ENCODE measurements at places on chromosomes 1 and 21.

DNA sequence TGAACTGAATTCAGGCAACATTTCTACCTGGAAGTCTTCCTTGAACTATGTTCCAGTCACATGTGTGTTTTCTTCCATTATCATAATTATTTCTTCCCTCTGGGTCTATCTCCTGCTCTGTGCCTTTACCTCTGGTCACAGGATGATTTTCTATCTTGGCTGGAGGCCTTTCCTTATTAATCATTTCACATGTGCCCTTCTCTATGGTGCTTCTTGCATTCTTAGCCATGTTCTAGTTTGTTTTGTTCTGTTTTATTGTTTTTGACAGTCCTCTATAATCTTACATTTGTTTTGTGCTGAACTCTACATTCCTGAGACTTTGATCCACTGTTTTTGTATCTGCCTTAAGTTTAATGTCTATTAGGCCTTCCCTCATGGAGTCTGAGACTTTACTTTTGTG, 51.0 kb downstream of the SGIP1 start:
- no peak for DNase-seq

- DNase-seq = no peak
Observed at GRCh38 chr1:183676586-183677189, 23.6 kb upstream of the APOBEC4 start.

DNA sequence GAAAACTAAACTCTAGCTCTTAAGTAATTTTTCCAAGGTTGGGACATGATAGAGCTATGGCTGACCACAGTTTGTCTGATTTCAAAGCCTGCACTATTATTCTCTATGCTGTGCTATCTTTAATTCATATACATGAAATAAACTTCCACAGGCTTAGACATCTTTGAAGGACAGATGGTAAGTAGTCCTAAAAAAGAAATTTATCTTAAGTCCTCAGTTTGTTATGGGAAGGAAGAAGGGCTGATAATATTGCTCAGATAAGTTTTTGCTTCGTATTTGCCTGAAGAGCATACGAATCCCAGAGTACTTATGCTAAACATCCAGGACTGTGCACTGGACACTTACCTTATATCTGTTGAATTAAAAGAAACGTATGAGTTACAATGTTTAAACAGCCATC, 39.6 kb downstream of the VCAM1 start:
- DNase-seq = no peak

- peak; percentile 76 for DNase-seq
Observed at GRCh38 chr1:153536012-153536670, 350 bp upstream of the S100A6 start.

- no peak for DNase-seq
Observed at GRCh38 chr1:22796642-22797041, 86.0 kb downstream of the EPHB2 start.

GRCh38 chr1:221294242-221294641, 415.0 kb downstream of the HLX start:
- no peak for DNase-seq

DNA sequence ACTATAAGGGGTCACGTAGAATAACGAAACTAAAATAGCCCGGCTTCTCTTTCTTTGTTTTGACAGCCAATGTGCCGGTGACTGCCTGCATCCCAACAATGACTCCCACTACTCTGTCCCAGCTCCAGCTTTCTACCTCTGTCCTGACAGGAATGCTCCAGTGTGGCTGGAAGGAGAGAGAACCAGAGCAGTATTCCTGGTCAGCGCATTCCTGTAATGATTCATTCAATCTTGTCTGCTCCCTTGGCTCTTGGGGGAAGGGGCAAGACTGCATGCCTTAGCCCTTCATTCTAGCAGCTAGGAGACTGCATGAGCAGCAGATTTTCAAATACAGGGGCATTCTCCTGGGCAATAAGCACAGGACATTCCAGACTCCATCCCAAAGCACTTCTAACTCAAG, 132.1 kb upstream of the PRMT6 start:
- no peak for DNase-seq

DNA sequence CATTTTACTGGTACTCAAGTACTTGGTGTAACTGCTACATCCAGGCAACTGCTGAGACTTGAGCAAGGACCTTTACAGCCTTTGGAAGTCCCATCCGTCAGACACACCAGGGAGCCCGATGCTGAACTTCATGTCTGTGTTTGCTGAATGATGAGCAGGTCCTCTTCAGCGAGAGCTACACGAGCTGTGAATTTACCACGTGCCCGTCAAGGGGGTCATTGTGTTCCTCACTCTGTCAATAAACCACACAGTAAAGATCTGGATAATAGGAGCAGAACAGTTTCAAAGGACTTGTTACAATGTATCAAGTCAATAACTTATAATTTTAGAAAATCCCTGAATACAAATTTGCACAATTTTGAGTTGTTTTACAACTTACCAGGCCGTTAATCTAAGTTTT, 427.2 kb downstream of the KIF26B start:
- no peak for DNase-seq

DNA sequence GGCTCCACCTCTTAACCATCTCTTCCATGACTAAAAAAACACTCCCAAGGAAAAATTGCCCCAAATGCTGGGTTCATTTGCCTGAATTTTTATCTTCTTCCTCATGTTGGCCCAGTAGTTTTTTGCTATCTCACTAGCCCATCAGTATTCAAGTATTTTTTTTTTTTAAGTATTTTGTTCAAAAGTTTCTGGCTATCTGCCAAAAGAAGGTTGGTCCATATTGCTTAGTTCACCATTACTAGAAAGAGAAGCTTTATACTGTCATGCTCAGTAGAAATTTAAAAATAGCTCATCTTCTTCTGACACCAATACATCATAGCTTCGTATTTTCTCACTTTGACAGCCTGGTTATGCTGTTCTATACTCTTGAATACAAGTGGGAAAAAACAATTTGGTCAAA, 41.0 kb upstream of the PDE9A start:
- DNase-seq = no peak

- peak; percentile 83 for DNase-seq
Observed at GRCh38 chr1:171292799-171293198, 21.2 kb upstream of the FMO4 start.

GRCh38 chr1:150560011-150560438, 10.8 kb downstream of the ADAMTSL4 start:
- no peak for DNase-seq

GRCh38 chr1:175978926-175979325, 228.2 kb downstream of the COP1 start:
- DNase-seq = no peak

GRCh38 chr21:25283720-25284119, 323.6 kb downstream of the MRPL39 start:
- DNase-seq = peak; percentile 40

DNA sequence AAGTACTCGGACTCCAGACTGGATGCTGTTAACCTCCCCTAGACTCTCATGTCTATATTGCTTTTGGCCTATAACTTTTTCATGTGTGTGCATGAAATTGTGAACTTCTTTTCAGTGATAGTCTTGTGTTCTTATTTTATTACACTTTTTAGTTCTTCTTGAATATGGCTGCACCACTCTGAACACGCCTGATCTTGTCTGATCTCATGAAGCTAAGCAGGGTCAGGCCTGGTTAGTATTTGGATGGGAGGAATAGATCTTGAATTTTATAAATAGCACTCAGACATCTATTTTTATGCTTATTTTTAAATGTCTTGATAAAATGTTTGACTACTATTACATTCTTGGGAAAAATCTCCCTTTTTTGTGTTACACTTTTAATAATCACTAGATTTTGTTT, 22.4 kb downstream of the TCP10L start:
- DNase-seq = no peak

GRCh38 chr1:53639996-53640700, 98.8 kb downstream of the GLIS1 start:
- DNase-seq = no peak

GRCh38 chr1:22788254-22788661, 77.6 kb downstream of the EPHB2 start:
- no peak for DNase-seq

DNA sequence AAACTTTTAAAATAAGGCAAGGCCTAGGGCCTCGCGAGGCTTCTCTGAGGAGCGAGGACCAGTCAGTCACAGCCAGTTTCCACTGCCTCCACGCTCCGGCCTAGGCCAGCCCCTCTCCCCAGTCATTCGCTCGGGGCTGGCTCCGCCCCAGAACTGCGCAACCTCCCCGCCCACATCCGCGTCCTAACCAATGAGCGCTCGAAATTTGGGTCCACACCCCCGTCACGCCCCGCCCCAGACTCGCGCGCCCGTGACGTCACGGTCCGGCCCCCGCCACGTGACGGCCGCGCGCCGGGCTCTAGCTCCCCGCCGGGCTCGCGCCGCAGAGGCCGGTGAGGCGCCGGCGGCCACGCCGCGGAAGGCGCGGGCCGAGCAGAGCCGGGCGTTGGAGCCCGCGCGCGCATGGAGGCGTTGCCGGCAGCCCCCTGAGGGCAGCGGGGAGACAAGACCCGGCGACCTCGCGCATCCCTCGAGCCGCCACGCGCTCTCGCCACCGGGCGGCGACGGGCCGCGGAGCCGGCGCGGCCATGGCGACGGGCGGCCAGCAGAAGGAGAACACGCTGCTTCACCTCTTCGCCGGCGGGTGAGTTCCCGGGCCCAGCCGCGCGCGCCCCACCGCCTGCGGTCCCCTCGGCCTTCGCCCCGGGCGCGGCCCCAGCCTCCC, at the start of gene SLC25A33:
TSS of gene SLC25A33 (plus strand) at position 301 of the 664 bp plus-strand sequence. CDS start at position 528, 227 bp downstream.
- peak; percentile 93 for DNase-seq

GRCh38 chr1:117594261-117594990, 11.4 kb upstream of the TENT5C start:
- DNase-seq = no peak

DNA sequence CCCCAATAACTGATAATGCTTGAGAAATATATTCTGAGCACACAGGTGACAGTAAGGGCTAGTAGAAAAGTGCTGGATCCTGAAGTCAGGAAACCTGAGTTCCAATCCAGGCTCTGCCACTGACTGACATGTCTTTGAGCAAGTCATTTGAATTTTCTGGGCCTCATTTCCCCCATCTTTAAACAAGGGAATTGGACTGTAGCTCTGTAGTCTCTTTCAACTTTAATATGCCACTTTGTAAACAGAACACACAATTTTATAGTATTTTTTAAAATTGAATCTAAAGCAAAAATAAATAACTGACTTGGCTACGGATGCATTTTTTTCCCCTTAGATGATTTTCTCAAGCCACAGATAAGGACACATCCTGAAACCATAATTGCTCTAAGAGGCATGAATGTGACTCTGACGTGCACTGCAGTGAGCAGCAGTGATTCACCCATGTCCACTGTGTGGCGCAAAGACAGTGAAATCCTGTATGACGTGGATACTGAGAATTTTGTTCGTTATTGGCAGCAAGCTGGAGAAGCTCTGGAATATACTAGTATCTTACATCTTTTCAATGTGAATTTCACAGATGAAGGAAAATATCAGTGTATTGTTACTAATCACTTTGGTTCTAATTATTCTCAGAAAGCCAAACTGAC, 37.0 kb downstream of the LRIG2 start:
- peak; percentile 82 for DNase-seq

DNA sequence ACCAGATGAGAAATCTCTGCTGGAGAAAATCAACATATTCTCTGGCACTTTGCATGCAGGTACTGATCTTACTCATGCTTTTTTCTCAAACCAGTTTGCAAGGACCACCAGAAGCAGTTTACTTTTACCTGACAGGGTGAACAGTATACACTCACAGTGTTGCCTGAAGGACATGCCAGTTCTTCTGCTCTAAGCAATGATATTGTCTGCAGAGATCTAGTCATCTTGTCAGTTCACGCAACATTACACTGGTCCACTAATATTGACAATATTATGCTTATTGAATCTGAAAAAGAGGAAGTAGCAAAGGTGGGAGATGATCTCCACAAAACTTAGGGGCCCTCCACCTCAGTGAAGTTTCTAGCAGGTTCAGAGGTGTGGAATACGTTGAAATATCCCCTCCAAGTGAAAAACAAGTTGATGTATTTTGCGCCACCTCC, 3.8 kb upstream of the S100B start:
- no peak for DNase-seq

GRCh38 chr1:230226007-230226800, 159.2 kb downstream of the GALNT2 start:
- no peak for DNase-seq

DNA sequence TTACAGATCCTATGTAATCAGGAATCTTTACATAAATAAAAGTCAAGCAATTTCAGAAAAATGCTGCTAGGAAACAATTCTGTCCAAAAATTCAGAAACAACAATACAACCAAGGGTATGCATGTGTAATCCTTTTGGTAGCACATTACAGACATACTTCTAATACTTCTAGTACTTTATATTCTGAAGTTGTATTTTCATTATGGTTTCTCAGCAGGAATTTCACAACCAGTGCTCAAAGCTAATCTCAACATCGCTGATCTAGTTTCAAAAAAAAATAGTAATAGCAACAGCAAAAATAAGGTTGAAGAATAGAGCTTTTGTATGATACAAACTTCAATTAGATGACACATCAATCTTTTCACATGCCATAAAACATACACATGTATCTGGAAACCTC, 545.2 kb downstream of the LTN1 start:
- no peak for DNase-seq

DNA sequence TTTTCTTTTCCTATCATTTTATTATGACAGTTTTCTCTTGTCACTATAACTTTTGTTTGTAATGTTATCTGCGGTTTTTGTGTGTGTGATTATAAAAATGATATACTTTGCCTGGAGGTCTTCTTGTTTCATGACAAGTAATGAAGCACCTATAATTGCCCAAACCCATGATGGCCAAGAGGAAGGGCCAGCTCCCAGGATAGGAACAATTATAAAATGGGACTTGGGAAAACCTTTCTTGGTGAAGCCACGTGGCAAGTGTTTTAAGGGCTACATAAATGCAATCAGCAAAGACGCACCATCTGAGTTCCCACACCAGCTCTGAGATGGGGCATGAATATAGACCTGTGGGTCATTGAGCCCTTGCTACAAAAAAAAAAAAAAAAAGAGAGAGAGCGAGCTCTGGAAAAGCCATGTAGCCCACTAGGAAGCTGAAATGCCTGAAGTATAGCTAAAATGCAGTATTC, 462.6 kb upstream of the RUNX1 start:
- no peak for DNase-seq

GRCh38 chr21:20451046-20451445, 547.2 kb upstream of the NCAM2 start:
- DNase-seq = peak; percentile 1

- DNase-seq = no peak
Observed at GRCh38 chr1:192601143-192601542, 25.6 kb downstream of the RGS1 start.

GRCh38 chr1:115712911-115713609, 55.5 kb downstream of the CASQ2 start:
- DNase-seq = no peak
